Stimulated activated CD4-positive, alpha-beta T cell treated with anti-CD3 and anti-CD28 coated beads, Interleukin-1b, Interleukin-23, amount 100 ng/mL, for 1 hour (primary cell): ENCODE measurements at places on chromosomes 7 and 10.

DNA sequence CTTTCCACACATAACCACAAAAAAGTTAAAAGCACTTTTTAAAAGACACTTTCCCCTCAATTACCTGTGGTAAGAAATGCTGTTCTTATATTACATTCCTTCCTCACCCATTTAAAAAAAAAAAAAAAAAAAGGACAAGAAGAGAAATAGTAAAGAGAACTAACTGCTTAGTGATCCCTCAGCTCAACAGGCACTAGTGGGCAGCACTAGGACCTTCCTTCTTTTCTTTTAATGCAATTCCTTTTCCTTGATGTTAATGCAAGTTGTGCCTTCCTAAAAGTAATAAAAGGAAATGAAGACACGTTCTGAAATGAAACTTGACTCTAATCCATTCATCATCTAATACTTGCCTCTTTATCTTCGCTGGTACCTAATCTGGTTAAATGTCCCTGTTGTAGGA, 189.7 kb downstream of the TCF7L2 start:
- DNase-seq: no peak

DNA sequence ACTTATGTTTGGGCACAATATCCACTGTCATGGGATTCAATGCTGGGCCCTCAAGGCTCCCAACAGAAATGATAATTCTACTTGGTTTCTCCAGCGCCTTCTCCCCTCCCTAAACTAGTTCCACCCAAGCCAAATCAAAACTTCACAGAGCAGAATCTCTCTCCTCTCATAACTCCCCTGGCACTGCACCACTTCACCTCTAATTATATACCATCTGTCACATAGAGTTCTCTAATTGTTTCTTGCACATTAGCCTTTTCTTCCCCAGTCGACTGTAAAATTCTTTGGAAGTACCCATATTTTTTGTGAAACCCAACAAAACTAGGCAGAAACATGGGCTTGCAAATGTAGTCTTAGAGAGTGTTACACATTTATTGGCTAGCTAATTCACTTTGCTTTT, 8.1 kb downstream of the SGMS1 start:
- no peak for DNase-seq

- DNase-seq: no peak
Measured at GRCh38 chr10:66926841-66927240, 1.0 kb downstream of the LRRTM3 start.

DNA sequence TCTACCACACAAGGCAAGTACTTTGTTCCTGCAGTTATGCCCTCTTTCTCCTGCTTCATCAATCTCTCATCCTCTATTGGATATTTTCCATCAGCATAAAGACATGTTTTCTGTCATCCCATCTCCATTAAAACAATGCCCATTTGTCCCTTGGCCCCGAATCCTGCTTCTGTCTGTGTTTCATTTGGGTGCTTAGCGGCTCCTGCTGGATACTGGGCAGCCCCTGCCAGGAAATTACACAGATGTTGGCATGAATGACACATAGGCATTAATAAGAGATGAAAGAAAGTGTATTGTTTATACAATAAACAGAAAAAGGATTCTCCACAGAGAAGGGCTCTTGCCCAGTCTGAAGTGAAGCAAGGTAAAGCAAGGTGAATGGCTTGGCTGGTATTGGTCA, 765.3 kb downstream of the REEP3 start:
- no peak for DNase-seq

- DNase-seq: no peak
Measured at GRCh38 chr10:101444058-101444898, 90.3 kb downstream of the BTRC start.

- DNase-seq: no peak
Measured at GRCh38 chr7:123916240-123916724, 8.8 kb upstream of the SPAM1 start.

DNA sequence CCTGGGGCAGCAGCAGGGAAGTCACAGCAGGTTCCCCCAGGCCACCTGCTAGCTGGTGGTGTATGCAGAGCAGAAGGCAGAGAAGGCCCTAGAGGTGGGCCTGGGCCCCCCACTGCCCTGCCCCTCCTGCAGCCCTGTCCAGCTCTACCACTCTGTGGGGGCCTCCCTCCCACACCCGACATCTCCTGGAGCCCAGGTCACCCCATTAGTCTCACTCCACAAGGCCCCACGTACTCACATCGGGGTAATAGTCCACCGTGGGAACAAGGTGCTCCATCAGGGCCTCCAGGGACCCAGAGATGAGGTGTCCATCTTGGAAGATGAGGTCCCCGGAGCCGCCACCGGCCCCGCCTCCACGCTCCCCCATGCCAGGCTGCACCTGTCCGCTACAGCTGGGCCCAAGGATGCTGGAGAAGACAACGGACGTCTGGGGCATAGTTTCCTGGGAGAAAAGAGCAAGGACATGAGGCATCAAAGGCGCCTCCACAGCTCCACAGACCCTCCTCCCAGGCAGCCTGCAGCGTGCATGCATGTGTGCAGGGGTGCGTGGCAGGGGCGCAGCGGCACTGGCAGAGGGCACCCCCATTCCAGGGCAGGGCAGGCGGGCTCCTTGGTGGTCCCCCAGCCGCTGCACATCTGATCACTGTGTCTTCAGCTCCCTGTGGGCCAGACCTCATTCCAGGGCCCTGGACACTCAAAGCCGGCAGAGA, 61.0 kb downstream of the RASGEF1A start:
- DNase-seq: no peak

DNA sequence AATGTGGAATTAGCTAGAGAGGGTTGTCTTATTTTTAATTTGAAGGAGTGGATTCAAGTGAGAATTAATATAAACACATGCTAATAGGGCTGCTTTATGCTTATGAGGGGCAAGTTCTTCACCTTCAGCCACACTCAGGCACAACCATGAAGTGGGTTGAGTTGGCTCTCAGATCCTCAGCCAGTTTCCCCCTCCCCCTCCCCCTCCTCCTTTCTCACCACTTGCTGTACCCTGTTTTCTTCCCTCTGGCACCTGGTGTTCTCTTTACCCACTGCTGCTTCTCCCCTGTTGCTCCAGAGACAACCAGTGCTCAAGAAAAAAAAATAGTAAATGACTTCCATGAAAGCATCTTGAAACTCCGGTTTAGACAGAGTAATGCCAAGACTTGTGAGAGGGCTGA, 1083.3 kb downstream of the CNTNAP2 start:
- DNase-seq: no peak

DNA sequence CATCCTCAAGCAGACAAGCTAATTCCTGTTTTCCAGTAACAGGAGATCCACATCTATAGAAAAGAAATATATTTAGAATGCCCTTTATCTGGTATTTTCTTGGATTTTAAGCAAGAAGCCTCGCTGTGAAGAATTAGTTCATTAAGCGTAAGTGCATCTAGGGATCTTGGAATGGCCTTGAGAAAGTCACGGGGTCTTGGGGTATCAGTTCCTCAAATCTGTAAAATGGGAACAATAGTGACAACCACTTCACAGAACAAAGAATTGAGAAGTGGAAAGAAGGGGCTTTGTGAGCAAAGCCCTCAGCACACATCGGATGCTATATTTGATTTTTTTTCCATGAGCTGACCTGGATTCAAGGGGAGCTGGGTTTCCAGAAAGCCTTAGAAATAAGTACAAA, 32.3 kb upstream of the WDFY4 start:
- DNase-seq: no peak

- DNase-seq: no peak
Measured at GRCh38 chr7:158238616-158239289, 348.9 kb downstream of the PTPRN2 start.

DNA sequence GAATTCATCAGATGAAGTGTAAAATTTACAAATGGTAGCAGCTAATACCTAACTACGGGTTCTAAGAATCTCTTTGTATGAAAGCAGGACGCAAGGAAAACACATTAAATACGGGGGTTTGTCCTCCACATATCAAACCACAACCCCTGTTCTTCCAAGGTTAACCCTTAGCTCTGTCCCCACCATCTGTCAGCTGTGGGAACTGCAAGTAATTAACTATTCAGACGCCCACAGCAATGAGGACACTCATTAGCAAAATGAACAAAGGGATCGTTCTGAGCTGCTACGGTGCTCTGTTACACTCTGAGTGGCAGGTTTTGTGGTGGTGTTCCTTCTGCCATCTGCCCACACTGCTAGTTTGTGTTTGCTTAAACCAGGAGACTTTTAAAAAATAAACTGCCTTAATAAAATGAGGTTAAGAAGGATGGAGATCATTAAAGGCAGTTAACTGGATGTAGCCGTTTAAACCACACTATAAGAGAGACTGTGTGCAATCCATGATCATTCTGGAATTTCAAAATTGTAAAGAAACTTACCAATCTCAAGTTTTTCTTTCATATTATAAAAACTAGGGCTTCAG, 51.4 kb downstream of the C10orf67 start:
- DNase-seq: no peak

DNA sequence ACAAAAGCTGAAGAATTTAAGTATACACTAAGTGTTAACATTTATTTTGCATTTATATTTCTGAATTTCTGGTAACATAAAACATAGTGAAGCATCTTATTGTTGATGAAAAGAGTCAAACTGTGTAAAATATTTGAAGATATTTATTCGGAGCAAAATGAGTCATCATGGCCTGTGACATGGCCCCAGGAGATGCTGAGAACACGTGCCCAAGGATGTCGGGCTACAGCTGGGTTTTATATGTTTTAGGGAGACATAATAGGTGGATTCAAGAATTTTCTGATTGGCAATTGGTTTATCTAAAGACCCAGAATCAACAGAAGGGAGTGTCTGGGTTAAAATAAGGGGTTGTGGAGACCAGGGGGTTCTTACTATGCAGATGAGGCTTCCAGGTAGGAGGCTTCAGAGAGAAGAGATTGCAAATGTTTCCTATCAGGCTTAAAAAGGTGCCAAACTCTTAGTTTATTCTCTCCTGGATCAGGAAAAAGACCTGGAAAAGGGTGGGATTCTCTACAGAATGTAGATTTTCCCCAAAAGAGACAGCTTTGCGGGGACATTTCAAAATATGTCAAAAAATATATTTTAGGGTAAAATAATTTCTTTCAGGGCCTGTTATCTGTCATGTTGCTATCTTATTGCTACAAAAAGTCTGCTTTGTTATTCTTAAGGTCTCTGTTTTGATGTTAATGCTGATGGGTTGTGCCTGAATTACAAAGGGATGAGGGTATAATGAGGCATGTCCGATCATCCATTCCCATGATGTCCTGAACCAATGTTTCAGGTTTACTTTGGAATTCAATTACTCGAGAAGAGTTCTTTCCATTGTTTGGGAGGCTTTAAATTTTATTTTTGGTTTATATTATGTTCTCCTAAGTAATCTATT, 74.5 kb downstream of the VWDE start:
- no peak for DNase-seq

- no peak for DNase-seq
Measured at GRCh38 chr7:85882335-85882734, 695.5 kb upstream of the SEMA3D start.

GRCh38 chr7:142553216-142553615, 196.1 kb upstream of the PRSS1 start:
- DNase-seq: no peak

- no peak for DNase-seq
Measured at GRCh38 chr10:33506838-33507661, 172.6 kb upstream of the NRP1 start.

DNA sequence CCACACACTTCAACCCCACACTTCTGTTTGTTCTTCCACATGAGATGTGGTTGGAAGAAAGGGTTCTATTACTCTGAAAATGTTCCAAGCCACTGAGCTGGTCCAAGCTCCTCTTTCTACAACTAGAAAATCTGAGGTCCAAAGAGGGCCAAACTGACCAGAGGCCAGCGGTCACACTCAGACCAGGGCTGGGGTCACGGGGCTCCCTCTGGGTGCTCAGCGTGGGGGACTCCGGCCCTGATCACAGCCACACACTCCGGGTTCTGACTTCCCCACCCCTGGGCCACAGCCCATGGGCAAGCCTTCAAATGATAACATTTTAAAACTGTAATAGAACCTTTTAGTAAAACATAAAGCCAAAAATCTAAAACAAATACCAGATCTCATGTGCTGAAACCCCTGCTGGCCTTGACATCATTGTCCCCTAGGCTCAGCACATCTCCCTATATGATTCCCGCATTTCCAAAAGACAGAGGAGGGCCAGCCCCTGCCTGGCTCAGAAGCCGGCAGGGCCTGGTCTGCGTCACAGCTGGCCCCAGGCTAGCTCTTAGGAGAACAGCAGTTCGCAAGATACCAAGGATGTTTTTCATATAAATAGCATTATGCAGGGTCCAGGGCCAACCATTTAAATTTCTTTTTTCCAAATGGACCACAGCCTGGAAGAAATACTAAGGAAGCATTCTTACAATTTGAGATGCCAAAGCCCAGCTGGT, 3.3 kb downstream of the CRYGN start:
- no peak for DNase-seq

DNA sequence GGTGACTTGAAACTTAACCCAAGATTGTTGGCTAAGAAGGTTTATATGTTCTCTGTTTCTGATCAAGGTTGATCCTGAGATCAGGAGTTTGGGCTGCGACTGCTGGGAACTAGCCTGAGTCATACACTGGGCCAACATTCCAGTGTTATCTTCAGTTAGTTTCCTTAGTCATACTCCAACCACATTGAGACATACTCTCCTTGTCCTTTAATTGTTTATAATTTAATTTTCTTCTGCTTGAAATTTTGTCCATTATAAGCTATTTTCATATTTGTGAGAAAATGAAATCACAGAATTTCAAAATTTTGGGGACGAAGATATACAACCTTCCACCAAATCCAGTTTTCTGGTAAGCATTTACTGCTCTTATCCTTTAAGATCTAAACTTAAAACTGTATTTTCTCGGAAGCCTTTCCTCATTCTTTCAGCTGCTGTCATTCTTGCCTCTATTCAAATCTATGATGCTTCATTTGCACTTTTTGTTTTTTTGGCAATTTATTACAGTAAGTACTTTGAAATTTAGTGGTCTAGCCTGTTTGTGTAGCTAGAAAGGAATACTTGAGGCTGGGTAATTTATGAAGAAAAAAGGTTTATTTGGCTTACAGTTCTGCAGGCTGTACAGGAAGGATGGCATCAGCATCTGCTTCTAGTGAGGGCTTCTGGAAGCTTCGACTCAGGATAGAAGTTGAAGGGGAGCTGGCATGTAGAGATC, 63.4 kb upstream of the POT1 start:
- DNase-seq: no peak

DNA sequence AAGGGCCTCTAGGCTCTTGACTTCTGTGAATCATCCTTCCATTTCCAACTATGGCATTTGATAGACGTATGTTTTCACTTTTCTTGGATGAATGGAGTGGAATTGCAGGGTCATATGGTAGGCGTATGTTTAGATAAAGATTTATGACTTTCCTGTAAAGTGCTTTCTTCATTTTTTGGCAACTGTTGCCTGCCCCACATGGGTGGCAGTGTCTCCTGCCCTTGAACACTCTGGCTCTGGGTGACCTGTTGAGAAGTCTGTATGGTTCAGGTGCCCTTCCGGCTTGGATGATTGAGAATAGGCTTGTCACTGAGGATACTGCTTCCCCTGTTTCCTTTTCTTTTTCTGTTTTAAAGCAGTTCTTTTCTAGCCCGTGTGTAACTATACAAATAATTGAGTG, 23.1 kb downstream of the RET start:
- DNase-seq: no peak

- no peak for DNase-seq
Measured at GRCh38 chr7:98840096-98840495, 29.7 kb downstream of the TMEM130 start.

DNA sequence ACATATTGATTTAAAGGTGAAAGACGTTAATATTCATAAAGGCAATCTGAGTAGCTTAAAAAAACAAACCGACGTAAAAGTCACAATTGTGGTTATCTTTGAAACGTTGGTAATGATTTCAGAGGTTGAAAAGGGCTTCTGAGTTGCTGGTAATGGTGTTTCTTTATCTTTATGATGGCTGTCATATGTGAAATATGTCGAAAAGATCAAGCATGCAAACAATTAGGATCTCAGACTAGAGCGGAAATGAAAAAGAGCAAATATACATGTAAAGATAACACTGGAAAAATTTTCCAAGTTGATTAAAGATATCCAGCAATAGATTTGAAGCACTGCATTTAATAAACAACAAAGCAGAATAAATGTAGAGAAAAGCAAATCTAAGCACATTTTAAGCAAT, 998.3 kb upstream of the MBL2 start:
- DNase-seq: no peak
